CD4-positive, alpha-beta T cell (primary cell): ENCODE measurements at places on chromosomes 6 and 20. TPM values are rescaled to one million over a fixed set of nuclear protein-coding genes. Genes with fewer than 3 reads are reported as not detected.
A peak's percentile ranks its signal among the peaks of the same experiment; 100 is the strongest.

CYP24A1 gene
- total RNA-seq = 1.0 TPM

LST1 gene
- total RNA-seq = 8.9 TPM

SPTLC3 gene
- total RNA-seq = 0.59 TPM

CDH26 gene
- total RNA-seq = 0.75 TPM

APCDD1L gene
- not detected for total RNA-seq

KLC4 gene
- 39.6 TPM for total RNA-seq

GATA5 gene
- total RNA-seq = not detected

TSHZ2 gene
- 26.1 TPM for total RNA-seq

GRCh38 chr6:148837941-148838340, 91.1 kb downstream of the UST start:
- no peak overlapping the region for H3K4me3 ChIP-seq
- no peaks in the 10 kb centered on the region for H3K27me3 ChIP-seq
- H3K36me3 ChIP-seq = no peaks in the 10 kb centered on the region
- DNase-seq = no peak
- H3K27ac ChIP-seq = no peak overlapping the region
- no peaks in the 10 kb centered on the region for H3K4me1 ChIP-seq

DNA sequence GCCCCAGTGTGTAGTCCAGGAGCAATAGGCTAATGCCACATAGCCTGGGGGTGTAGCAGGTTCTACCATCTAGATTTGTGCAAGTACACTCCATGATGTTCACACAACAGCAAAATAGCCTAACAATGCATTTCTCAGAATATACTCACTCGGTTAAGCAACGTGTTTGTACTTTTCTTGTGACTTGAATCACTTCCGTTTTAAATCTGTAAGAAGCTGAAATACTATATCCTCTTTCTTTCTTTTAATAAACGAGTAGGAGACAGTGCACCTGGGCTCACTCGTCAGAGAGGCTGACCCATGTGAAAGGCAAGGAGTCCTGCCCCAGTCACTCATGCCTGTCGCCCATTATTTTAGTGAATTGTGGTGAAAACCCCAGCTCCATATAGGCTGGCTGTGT, 201.6 kb downstream of the FOXA2 start:
- H3K27me3 ChIP-seq = no peaks in the 10 kb centered on the region
- H3K27ac ChIP-seq = no peak overlapping the region
- H3K36me3 ChIP-seq = no peaks in the 10 kb centered on the region
- H3K4me1 ChIP-seq = no peaks in the 10 kb centered on the region
- no peak for DNase-seq

DNA sequence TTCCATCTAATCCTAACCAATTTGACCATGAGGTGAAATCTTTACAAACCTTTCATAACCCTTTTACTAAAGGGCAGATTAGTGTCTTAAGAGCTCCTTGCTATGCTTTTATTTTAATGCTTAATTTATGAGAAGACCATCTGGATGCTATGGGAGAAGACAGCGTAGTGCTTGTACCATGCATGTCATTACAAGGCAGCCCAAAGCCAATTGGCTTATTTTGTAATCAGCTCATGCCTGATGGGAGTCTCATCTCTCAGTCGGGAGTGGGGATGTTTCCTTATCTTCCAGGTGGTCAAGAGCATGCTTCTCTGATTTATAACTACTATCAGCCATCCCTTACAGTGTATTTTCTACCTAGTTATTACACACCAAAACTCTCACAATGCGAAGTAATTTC, 304.7 kb downstream of the FARS2 start:
- H3K4me3 ChIP-seq = no peak overlapping the region
- no peaks in the 10 kb centered on the region for H3K27me3 ChIP-seq
- H3K36me3 ChIP-seq = no peaks in the 10 kb centered on the region

GRCh38 chr20:57748601-57749130, 38.9 kb upstream of the PMEPA1 start:
- peaks cover 14% of the 10 kb centered on the region for H3K27me3 ChIP-seq
- H3K27ac ChIP-seq = no peak overlapping the region
- no peaks in the 10 kb centered on the region for H3K36me3 ChIP-seq
- peak overlapping the region; percentile 37 for H3K4me3 ChIP-seq

DNA sequence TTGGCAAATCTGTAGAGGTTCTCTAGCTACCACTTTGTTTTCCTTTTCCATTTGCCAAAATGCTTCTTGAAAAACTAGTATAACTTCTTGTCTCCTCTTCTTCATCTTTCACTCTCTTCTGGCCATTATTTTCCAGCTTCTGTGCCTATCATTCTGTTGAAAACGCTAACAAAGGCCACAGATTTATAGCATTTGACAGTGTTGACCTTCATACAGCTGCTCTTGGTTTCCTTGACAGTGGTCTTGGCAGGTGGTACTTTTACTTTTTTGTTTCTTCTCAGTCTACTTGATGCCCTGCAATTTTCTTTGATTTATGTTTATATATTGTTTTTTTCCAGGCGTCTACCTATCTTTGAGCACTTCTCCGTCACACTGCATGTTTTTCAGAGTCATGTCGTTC, 23.7 kb downstream of the TRMT11 start:
- H3K27ac ChIP-seq = no peak overlapping the region
- no peak for DNase-seq
- H3K36me3 ChIP-seq = peaks cover 63% of the 10 kb centered on the region
- H3K27me3 ChIP-seq = no peaks in the 10 kb centered on the region
- no peaks in the 10 kb centered on the region for H3K4me1 ChIP-seq

- no peak for DNase-seq
- H3K4me1 ChIP-seq = no peaks in the 10 kb centered on the region
These were observed 3.8 kb downstream of the MEP1A start for GRCh38 chr6:46796848-46797580.

DNA sequence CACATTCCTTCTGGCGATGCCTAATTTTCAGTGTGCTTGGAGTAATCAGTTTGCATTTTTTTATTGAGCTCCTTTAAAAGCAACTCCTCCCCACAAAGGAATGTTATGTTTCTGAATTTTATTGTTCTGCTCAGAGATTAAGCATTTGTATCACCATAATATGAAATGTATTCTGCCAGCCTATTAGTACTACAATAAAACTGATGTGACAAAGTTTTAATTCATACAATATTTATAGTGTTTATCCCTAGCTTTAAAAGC, 236.9 kb upstream of the ASCC3 start:
- H3K27me3 ChIP-seq = no peaks in the 10 kb centered on the region
- no peaks in the 10 kb centered on the region for H3K36me3 ChIP-seq
- H3K4me1 ChIP-seq = no peaks in the 10 kb centered on the region

DNA sequence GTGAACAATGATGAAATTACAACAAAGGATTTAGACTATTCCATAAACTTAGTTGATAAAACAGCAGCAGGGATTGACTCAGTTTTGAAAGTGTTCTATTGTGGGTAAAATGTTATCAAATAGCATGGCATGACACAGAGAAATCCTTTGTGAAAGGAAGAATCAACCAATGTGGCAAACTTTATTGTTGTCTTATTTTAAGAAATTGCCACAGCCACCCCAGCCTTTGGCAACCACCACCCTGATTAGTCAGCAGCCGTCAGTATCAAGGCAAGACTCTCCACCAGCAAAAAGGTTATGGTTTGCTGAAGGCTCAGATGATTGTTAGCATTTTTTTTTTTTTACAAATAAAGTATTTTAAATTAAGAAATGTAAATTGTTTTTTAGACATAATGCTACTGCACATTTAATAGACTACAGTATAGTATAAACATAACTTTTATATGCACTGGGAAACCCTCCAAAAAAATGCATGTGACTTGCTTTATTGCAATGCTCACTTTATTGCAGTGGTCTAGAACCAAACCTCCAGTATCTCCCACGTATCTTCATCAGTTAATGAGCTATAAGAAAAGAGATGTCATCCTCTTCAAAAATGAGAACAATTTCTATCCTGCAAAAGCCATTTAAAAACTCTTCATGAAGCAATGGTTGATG, 162.7 kb downstream of the SOBP start:
- DNase-seq = no peak
- no peak overlapping the region for H3K4me3 ChIP-seq
- no peaks in the 10 kb centered on the region for H3K36me3 ChIP-seq

DNA sequence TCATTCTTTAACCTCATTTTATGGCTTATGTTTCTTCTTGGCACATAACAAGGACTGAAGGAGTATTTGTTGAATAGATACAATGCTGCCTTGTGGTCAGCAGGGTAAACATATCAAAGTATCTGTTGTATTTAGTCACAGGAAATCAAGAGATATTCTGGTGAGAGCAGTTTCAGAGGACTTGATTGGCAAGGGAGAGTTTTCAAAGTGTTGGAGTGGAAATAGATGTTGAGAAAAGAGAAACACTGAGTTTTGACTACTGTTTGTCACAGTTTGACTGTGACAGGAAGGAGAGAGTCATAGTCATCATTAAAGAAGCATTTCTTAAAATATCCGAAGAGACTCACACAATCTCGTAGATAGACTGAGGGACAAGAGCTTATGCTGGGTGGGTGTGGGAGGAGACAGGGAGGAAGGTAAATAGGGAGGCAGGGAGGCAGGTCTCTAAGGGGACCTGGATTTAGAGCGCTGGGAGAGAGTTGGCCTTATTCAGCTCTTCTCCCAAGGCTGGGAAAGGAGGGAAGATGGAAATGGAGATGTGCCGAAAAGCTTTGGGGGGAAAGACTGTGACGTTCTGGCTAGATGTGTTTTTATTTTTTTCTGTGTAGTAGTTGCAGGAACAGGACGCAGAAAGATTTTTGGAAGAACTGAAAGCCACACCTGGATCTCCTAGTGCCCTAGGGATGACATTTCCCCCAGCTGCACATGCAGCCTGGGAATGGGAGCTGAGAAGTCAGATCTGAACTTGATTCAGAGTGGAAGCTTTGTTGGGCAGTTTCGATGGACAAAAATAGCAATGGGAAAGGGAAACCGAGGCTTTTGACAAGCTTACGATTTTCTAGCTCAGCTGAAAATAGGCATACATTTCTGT, 65.0 kb upstream of the IFNGR1 start:
- no peaks in the 10 kb centered on the region for H3K36me3 ChIP-seq
- H3K4me1 ChIP-seq = no peaks in the 10 kb centered on the region
- H3K4me3 ChIP-seq = no peak overlapping the region
- no peak overlapping the region for H3K27ac ChIP-seq

GRCh38 chr6:12058172-12058961, 46.3 kb downstream of the HIVEP1 start:
- H3K27ac ChIP-seq = no peak overlapping the region
- DNase-seq = no peak
- H3K36me3 ChIP-seq = no peaks in the 10 kb centered on the region
- H3K4me1 ChIP-seq = peaks cover 5% of the 10 kb centered on the region
- no peaks in the 10 kb centered on the region for H3K27me3 ChIP-seq

- H3K27me3 ChIP-seq = no peaks in the 10 kb centered on the region
- H3K27ac ChIP-seq = peak overlapping the region; percentile 47
- H3K36me3 ChIP-seq = no peaks in the 10 kb centered on the region
- peak overlapping the region; percentile 29 for H3K4me3 ChIP-seq
- H3K4me1 ChIP-seq = peaks cover 12% of the 10 kb centered on the region
These were observed 451 bp upstream of the HSF2 start for GRCh38 chr6:122399055-122399347.

DNA sequence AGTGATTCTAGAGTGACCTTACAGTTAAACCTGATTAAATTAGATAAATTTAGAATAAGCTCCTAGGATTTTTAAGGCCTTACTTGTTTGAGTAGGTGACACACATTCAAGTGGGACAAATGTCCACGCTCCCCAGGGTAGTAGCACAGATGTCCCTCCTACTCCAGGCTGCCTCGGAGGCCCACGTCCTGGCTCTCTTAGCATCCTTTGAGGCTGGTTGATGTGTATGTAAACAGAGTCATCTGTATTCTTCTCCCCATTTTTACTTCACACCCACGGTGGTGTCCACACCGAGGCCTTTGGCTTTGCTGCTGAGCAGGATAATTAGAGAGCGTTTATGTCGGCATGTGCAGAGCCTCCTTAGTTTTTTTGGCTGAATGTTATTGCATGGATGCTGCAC, 15.8 kb downstream of the ENTPD6 start:
- no peaks in the 10 kb centered on the region for H3K4me1 ChIP-seq
- no peaks in the 10 kb centered on the region for H3K27me3 ChIP-seq
- DNase-seq = no peak

DNA sequence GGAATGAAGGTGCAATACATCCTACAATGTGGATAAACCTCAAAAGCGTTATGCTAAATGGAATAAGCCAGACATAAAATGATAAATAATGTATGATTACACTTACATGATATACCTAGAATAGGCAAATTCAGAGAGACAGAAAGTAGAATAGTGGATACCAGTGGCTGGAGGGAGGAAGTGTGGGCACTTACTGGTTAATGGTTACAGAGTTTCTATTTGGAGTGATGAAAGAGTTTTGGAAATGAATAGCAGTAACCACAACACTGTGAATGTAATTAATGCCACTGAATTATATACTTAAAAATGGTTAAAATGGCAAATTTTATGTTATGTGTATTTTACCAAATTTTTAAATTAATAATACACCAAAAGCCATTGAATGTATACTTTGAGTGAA, 71.4 kb upstream of the CST7 start:
- no peak overlapping the region for H3K4me3 ChIP-seq
- H3K4me1 ChIP-seq = no peaks in the 10 kb centered on the region
- no peaks in the 10 kb centered on the region for H3K36me3 ChIP-seq
- no peak overlapping the region for H3K27ac ChIP-seq
- H3K27me3 ChIP-seq = no peaks in the 10 kb centered on the region
- DNase-seq = no peak
